HS-5 (cell line): ENCODE measurements at places on chromosomes 1 and 21.

DNA sequence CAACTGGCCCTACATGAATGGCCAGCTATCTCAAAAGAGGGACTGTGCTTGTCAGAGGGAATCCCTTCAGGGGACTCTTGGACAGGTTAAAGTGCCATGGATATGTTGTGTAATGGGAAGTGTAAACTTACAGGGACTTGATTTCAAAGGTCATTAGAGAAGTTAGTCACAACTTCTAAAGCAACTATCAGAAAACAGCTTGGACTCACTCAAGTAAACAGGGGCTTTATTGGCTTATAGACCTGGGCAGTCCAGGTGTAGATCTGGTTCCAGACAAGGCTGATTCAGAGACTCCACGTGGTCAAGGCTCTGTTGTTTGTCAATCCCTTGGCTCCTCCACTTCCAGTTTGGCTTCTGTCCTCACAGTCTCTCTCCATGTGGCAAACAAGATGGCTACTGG is 2.3 kb downstream of the CRP start:
- DNase-seq: no peak

- no peak for DNase-seq
These were observed 129.8 kb upstream of the USH2A start for GRCh38 chr1:216553040-216553439.

DNA sequence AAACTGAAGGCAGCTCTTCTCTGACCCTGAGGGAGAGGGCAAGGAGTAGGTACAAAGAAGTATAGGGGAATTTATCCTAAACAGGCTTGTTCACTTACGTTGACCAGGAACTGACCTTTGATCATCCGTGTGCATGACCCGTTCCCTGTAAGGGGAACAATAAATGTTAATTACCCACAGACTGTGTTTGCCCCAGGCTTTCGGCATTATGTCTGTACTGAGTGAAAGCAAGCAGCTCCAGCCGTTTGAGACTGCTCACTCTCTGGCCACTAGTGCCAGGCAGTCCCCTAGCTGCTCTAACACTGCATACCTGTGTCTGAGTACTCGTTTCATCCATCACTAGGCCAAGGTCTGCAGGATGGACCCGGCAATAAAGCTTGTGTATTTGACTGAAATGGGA is 1365.3 kb downstream of the NCAM2 start:
- no peak for DNase-seq

DNA sequence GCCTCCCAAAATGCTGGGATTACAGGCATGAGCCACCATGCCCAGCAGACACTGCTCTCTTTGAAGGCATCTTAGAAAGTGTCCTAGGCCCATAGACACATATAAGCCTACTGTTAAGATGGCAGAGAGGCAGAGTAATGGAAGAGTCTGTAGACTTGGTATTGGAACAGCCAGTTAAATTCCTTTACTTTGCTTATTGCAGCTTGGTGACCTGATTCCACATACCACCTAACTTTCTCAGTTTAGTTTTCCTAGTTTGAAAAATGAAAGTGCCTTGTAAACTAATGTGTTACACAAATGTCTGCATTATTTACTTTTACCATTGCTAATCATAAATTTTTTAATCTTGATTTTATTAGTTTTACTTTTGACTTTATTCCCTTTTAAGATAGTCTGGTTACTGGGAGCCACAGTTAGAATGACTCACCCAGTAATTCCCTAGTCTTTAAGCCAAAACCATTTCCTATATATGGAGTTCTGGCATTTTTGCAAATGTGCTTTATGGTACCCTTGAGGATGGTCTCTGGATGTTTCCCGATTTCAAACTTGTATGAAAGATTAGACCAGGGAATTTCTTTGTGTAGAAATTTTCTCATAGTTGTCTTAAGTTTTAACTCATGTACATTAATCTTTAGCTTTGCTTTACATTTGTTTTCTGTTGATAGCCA is 6.4 kb downstream of the SMAP2 start:
- peak; percentile 56 for DNase-seq

DNA sequence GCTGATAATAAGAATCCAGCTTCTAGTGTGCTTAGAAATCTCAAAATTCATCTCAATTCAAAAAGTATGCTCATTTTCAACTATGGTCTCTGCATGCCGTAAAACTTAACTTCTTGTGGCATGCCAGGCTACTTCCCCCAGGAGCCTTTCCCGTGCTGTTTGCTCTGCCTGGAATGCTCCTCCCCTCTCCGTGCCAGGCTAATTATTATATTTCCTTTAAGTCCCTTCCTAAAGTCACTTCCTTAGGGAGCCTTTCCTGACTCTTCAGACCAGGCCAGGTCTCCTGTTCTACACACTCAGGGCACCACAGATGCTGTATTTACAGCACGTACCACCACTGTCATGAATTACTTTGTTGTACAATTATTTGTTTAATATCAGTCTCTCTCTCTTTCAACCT is 67.1 kb upstream of the PPP2R5A start:
- no peak for DNase-seq

DNA sequence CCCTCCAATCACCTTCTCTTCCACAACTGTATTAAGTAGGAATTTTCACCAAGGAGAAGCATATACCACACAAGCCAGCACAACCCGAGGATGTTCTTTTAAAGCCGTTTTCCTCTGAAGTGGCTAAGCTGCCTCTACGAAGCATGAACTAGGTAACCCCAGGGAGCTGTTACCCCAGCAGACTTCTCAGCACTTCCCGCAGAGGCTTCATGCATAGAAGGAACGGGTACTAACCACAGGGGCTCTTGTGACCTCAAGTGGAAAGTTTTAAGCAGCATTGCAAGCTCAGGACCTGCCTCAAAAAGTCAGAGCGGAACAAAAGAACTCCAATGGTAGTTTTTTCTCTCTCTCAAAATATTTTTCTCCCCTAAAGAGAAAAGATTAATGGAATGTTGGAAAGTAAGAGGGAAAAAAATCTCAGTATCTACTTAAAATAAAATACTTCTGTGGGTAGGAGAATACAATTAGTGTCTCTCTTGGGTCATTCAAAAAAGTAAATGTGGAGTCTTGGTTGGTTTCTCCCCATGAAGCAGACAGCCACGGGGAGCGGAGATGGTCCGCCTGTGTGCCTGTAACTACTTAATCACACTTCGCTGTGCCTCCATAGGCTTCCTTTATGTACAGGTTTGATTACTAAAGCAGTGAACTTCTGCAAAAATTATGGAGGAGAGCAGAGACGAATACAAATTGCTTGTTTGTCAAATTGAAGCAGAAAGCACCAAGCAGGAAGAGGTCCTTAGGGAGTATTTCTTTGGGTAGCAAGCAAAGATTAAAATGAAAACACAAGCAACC is 40.9 kb downstream of the STX6 start:
- DNase-seq: no peak

GRCh38 chr21:35239811-35240219 is 190.7 kb upstream of the RUNX1 start:
- no peak for DNase-seq

DNA sequence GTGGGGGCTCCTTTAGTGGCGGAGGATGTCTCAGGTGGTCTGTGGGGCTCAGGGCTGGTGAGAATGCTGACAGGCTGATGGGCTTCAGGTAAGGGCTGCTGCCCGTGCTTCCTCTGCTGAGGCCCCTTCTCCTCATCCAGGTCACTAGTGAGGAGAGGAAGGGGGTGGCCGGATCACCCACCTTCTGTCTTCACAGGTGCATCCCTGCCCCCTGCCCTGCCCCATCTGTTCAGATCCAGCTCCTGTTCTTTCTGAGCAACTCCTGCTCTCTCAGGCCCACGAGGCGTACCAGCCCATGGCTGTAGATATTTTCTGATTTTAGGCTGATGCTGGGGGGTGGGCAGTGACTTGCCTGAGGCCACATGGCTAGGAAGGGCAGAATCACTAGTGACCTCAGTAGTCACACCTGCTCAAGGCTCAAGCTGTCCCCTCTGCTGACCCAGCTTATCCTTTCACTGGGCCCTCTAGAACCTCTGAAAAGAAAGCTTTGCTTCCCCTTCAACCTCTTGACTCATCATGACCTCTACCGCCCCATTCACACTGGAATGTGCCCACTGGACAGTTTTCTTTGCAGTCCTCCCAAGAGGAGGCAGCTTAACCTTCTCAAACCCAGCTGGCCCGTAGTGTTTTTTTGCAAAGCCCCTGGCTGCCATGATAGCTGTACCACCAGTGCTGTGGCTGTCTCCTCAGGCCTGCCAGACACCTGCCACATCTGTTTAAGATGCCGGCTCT is 14.8 kb downstream of the DCST2 start:
- DNase-seq: no peak

- DNase-seq: no peak
These were observed 213.1 kb downstream of the PCP4 start for GRCh38 chr21:40080385-40080784.

- no peak for DNase-seq
These were observed 120.3 kb downstream of the PTPRU start for GRCh38 chr1:29356663-29357062.

DNA sequence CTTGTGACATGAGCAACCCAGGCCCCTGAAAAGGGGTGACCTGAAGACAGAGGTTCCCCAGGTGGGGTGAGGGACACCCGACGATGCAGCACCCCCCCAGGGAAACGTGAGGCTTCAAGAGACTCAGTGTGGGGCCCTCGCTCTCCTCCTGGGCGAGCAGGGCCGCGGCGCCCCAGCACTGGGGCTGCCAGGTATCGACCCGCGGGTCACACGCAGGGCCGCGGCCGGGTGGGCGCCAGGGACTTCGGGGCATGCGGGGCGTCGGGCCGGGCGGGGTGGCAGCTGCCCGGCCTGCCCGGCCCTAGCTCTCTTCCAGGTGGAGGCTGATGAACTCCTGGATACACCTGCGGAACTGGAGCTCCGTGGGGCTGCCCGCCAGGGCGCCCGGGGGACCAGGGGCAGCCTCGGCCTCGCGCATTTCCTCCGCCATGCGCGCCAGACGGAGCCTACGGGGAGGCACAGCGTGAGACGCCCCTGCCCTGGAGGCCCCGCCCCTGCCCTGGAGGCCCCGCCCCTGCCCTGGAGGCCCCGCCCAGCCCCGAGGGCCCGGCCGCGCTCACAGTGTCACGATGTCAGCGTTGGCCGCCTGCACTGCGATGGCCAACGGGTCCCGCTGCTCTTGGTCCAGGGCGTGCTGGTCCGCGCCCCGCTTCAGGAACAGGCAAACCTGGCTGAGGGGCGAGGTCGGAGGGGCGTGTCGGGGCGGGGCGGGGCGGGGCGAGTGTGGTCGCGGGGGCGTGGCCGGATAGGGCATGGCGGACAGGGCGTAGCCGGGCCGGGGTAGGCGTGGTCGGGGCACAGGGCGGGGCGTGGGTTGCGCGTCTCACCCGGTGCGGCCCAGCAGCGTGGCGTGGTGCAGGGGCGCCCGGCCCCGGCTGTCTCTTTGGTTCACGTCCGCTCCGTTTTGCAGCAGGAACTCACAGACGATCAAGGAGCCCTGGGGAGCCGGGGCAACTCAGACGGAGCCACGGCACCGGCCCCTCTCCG is 13.3 kb downstream of the SCNN1D start:
- no peak for DNase-seq

DNA sequence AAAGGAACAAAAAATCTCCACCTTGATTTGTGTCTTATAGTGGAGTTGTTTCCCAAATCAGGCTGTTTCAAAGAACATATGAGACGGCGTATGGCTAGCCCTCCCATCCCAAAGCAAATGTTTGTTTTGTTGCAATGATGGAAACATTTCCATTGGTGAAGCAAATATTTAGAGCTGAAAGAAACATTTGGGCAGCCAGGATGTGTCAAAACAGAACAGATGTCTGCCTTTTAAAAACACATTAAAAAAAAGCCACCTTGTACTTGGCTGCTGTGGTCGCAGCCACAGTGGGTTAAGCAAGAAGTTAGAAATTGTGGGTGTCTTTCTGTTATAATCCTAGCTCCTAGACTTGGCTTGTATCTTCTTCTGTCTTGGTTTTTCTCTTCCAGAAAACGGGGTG is 116.3 kb downstream of the PEX14 start:
- no peak for DNase-seq

DNA sequence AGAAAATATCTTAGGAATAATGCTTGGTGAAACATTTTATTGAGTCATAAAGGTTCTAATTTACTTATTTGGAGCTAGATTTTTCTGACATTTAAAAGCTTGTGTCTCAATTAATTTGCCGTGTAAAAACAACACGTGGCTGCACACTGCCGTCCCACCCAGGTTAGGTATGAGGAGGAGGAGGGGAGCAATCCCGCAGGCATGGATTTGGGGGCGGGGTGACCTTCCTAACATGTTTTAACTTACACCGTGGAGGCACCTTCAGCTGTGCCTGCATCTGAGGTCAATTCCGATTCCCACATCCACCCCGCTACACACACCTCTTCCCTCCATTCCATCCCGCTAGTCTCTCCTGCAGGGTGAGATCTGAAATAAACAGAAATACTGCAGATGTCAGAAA is 28.5 kb upstream of the UMODL1 start:
- DNase-seq: no peak

DNA sequence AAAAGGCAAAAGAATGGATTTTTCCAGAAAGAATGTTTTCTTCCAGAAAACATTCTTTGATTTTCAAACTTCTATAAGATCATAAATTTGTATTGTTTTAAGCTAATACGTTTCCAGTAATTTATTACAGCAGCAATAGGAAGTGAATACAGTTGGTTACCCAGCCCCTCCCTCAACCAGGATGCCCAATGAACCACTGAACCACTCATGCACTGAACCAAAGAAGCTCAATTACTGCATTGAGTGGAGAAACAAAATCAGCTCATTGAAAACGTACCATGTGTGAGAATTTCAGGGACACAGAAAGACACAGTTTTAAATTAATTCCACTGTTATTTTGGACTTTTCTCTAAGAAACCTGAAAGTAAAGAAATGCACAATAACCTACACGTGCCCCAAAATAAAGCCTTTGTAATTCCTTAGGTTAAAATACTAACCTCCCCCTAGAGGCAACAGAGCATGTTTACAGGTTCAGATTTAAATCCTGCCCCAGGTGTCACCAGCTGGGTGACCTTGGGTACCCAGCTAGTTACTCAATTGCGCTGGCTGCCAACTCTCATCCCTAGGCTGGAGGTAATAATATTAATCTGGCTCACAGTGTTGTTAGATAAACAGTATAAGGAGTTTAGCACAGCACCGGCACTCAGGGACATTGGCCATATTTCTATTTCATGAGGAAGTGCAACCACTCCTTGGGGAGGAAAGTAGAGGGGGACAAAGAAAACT is 111.7 kb downstream of the NMNAT2 start:
- DNase-seq: no peak

- peak; percentile 81 for DNase-seq
These were observed 466.3 kb downstream of the LMO4 start for GRCh38 chr1:87794788-87795614.

GRCh38 chr1:183097438-183098051 is 74.3 kb downstream of the LAMC1 start:
- peak; percentile 85 for DNase-seq

GRCh38 chr1:103583887-103584286 is 12.5 kb downstream of the AMY2B start:
- DNase-seq: no peak

GRCh38 chr1:19872190-19872589 is 10.0 kb upstream of the OTUD3 start:
- DNase-seq: no peak
